ENCODE measurements at places on chromosomes 12 and 14. TPM values are rescaled to one million over a fixed set of nuclear protein-coding genes. Genes with fewer than 3 reads are reported as not detected.

DNA sequence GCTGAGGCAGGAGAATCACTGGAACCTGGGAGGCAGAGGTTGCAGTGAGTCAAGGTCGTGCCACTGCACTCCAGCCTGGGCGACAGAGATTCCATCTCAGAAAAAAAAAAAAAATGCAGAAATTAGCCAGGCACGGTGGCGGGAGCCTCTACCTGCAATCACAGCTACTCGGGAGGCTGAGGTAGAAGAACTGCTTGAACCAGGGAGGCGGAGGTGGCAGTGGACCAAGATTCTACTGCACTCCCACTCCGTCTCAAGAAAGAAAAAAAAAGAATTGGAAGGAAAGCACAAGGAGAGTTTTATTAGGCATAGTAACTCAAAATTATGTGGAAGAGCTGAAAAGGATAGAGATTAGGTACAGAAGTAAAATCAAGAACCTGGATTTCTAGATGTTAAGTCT, 20.8 kb upstream of the AMHR2 start:
- ATAC-seq: no peak

DNA sequence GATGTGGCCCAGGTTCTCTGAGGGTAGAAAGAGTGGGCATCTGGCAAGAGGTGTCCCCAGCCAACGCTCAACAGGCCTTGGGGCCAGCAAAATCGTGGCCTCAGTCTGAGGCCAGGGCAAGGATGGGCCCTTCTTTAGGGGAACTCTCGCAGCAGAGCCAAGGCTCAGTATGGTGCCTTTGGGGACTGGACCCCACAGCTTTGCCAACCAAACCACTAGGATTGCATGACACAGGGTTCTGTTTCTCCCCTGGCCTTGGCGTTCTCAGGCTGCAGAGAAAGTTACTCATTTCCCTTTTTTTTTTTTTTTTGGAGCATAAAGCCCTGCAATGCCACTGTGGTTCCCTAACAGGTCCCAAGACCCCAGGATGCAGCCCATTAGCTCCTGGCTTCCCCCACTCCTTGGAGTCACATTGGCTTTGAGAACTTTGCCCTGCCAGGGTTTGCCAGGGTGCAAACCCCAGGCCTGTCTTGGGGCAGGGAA, 100.6 kb downstream of the LGMN start:
- ATAC-seq: no peak

DNA sequence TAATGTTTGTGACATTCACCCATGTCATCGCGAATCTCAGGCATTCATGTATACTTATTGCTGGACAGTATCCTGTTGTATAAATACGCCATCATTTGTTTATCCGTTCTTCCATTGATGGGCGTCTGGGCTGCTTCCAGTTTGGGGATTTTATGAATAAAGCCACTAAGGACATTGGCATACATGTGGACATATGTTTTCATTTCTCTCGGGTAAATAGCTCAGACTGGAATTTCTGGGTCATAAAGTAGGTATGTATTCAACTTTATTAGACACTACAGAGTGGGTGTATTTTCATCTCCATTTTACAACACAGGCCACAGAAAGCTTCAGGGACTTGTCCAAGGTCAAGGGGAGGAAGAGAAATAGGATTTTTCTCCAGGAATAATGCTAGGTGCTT, 48.9 kb downstream of the HRK start:
- ATAC-seq: no peak

Gene MUCL1
- total RNA-seq: not detected

Data from gastroesophageal sphincter (tissue), 4 donors.